AG10803 (cell line): ENCODE measurements at places on chromosomes 6 and 20.
A peak's percentile ranks its signal among the peaks of the same experiment; 100 is the strongest.

- DNase-seq, result peak; percentile 95
These were observed 15.2 kb upstream of the KCNK15 start for GRCh38 chr20:44730441-44730840.

DNA sequence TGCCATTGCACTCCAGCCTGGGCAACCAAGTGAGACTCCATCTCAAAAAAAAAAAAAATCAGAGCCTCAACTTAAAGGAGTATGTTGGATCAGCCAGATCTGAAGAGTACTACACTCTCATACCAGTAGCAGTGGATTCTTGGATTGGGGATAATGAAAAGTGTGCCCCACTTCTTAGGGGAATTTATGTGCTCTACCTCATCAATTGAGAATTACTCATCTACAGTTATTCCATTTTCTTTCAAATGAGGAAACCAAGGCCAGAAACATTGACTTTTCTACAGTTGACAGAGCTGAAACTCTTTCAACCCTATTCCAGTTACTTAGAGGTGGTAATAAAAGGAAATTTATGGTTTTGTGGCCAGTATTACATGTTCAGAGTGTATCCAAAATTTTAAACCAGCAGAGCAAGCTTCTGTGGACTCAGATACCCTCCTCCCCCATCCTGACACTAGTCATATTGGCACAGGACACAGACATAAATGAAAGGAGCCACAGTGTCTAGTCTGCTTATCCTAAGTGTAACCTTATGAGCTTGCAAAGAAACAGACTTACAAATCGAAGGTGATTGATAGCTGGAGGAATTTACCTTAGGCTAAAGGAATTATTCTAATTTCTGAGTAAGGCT is 51.2 kb downstream of the ORC3 start:
- peak; percentile 17 for DNase-seq

DNA sequence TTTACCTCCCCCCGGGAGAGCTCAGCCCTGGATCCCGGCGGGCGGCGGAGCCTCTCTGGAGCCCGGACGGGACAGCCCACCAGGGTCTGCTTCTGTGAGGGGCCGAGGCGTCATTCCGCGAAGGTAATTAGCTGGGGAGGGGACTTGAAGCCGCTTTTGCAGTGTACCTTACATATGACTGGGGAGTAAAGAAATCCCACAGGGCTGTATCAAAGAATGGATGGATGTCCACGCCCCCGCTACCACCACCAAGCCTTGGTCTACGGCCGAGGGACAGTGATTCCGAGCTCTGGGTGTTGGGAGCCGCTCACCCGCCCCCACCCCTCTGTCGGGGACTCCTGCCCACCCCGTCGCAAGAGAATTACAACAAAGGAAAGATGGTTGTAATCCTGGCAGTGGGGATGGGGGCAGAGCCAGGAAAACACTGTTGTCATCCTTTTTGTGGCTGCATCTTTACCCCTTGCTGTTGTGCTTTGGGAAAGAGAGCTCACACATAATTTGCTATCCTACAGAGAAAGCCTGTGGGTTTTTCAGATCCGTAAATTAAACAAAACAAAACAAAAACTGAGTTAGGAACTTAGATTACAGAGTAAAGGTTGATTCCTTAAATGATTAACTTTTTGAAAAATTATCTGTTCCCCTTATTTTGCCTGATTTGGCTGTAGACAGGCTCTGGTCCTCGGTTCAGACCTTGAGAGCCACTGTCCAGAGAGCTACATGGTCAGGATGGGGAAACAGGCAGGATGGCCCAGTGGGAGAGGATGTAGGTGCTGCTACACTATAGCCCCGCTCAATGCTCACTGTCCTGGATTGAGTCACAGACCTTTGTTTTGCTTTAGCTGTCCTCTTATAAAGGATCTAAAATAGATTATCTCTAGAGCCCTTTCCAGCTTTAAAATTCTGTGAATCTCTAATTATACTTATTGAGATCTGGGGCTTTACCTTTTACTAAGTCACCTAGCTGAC is 997 bp upstream of the FBXO30 start:
- peak; percentile 23 for DNase-seq

DNA sequence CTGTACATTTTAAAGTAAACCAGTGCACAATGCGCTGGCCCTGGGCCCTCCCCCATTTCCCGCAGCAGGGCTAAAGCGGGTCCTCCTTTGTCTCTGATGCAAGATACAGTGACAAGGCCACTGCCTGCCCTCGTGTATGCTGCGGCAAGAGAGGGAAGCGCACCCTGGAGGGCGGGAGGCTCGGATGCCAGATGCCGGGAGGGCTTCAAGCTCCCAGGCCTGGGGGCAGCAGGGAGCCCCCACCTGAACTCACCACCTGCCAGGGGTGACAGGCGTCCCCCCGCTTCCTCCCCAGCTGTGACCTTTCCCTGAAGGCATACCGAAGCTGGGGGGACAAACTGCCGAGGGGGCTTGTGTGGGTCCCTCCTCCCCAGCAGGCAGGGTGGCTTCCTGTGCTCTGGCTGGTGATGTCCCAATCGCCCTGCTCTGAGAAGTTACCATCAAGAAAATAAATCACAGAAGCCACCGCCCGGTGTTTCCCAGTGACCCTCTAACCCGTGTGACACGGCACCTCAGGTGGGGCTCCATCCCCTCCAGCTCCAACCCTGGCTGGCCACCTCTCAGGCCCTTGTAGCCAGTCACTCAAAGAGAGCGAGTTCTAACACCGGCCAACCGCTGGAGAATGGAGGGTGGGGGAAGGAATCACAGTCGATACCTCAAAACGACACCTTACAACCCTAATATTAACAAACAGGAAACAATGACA is 203.3 kb downstream of the PREX1 start:
- no peak for DNase-seq

DNA sequence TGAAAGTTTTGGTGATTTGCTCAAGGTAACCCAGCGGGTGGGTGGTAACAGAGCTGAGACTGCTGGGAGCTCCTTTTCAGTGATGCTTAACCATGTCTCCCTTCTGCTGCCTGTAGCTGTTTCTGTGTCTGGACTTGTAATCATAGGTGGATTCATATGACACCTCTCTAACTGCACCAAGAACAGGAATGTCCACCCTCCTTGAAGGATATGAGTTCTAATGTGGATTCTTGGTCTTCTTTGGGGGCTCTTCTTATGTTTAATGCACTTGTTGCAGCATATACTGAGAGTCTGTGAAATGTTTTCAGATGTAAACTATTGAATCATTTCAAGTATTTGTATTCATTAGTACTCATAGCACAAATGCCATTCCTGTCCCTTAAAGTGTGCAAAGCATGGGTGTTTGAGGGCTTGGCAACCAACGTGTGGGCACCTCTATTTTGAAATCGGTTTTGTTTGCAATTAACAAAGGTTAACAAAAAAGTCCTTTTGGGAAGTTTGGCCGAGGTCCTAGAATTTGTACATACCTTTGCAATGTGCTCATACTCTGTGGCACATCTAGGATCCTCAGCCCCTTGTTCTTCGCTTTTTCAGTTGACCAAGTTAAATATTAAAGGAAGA is 138.0 kb downstream of the SOX4 start:
- peak; percentile 74 for DNase-seq

DNA sequence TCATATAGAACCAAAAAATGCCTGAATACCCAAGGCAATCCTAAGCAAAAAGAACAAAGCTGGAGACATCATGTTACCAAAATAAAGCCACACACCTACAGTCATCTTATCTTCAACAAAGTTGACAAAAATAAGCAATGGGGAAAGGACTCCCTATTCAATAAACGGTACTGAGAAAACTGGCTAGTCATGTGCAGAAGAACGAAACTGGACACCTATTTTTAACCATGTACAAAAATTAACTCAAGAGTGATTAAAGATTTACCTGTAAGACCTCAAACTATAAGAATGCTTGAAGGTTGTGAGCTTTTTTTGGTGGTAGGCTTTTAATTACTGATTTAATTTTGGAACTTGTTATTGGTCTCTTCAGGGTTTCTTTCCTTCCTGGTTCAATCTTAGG is 236.0 kb upstream of the DEFB112 start:
- no peak for DNase-seq

GRCh38 chr6:75424618-75425548 is 68.7 kb downstream of the FILIP1 start:
- DNase-seq, result no peak

GRCh38 chr6:20117474-20117873 is 94.8 kb downstream of the MBOAT1 start:
- no peak for DNase-seq

DNA sequence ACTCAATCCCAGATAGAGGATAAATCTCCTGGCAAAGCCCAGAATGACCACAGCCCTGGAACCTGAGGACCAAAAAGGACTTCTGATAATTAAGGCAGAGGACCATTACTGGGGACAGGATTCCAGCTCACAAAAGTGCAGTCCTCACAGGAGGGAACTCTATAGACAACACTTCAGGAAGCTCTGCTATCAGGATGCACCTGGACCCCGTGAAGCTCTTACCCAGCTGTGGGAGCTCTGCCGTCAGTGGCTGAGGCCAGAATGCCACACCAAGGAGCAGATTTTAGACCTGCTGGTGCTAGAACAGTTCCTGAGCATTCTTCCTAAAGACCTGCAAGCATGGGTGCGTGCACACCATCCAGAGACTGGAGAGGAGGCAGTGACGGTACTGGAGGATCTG is 992 bp downstream of the ZSCAN16 start:
- no peak for DNase-seq

GRCh38 chr6:107540465-107540857 is 50.5 kb downstream of the SOBP start:
- DNase-seq, result no peak

- DNase-seq, result no peak
These were observed 142.7 kb downstream of the PCSK2 start for GRCh38 chr20:17369506-17369905.

DNA sequence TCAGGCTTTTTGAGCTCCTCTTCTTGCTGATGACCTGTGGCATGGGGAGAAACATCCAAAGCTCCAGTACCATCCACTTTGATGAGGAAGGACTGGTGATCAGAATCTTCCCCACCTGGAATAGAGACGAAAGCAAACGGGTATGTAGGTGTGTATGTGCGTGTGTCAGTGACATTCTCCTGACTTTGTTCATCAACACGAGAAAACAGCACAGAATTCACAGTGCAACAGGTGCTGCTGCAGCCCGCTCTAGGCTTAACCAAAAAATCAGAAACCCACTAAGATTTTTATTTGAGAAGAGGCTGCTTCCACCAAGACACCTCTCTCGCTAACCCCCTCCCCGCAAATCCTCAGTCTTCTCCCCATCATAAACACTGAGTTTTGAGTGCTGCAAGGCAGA is 8.1 kb downstream of the BNIP5 start:
- no peak for DNase-seq

GRCh38 chr20:36663031-36663430 is 17.0 kb upstream of the SLA2 start:
- no peak for DNase-seq

- no peak for DNase-seq
These were observed 92.7 kb downstream of the IRF4 start for GRCh38 chr6:484086-484745.

GRCh38 chr6:138765896-138766655 is 7.5 kb upstream of the CCDC28A start:
- DNase-seq, result peak; percentile 38

- DNase-seq, result no peak
These were observed 7.2 kb upstream of the SERPINB1 start for GRCh38 chr6:2848851-2849250.

- DNase-seq, result no peak
These were observed 82.9 kb downstream of the KIF6 start for GRCh38 chr6:39642270-39642669.

- peak; percentile 87 for DNase-seq
These were observed 63.9 kb upstream of the FUCA2 start for GRCh38 chr6:143575440-143575839.

GRCh38 chr6:52576392-52577021 is 353 bp downstream of the TRAM2 start:
- peak; percentile 81 for DNase-seq

DNA sequence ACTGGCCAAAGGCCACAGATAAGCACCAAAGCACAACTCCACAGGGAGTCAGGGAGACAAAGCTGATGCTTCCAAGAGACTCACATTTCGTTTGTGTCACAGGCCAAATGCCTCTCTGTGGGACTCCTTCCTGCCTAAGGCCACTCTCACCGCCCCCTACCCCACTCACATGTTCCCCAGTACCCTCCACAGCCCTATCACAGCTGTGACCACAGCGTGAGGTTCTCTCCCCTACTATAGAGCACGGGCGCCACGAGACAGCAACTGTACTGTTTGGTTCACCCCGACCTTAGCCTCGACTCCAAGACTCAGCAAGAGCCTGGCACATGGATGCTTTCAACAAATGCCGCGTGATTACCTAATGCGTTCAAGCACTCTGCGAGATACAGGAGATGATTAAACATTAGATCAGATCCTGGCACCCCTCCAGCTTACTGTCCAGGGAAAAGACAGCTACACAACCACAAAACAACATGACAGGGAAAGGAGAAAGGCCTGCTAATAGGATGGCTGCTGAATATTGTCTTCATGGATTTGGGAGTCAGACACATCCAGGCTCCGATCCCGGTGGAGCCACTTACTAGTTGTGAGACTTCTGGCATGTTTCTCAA is 105.5 kb downstream of the AGPAT4 start:
- DNase-seq, result peak; percentile 94

GRCh38 chr6:75893058-75893775 is 144.2 kb downstream of the MYO6 start:
- peak; percentile 80 for DNase-seq

DNA sequence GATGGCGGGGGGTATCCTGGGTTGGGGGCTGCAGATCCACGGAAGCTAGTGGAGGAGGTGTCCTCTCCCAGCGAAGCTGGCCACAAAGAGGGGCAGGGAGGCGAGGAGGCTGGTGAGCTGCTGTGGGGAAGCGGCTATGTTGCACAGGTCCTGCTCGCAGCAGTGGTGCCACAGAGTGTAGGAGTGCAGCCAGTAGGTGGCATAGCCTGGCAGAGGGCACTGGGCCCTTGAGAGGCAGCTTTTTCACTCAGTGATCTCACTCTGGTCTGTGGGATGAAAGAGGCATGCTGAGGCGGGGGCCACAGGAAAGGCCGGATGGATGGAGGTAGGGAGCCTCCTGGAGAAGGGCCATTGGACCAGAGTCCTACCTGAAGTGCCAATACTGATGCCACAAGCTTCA is 2.9 kb upstream of the LY6G6D start:
- DNase-seq, result no peak

DNA sequence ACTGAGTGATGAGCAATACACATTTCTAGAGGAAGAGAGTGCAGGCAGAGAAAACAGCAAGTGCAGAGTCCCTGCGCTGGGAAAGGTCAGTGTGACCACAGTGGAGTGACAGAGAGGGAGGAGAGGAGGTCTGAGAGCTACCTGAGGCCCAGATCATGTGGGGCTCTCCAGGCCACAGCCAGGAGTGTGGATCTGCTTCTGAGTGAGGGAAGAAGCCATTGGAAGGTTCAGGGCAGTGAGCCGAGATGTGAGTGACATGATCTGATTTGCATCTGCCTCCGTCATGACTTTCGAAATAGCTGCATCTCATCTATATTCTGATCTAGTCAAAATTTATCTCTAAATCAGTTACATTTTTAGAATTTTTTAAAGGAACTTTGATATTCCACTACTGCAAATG is 367.1 kb downstream of the PREX1 start:
- DNase-seq, result no peak

DNA sequence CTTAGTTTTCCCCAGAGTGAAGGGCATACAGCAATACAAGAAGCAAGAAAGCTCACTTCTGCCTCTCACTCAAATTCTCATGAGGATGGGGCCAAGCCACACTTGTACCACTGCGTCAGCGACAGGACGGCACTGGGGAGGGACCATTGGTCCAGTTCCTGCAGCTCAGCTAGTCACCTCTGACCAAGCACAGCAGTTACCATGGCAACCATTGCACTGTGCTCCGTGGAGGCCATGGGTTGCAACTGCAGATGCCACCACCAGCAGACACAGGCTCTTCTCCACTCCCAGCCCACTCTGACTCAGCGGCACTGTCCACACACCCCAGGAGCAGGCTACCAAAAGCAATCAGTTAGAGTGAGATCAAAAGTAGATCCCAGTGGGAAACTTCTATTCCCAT is 441.1 kb upstream of the ARID1B start:
- no peak for DNase-seq
